Globus pallidus (tissue), 1 donor: ENCODE measurements at places on chromosomes 5 and 9.

- no peak for DNase-seq
Observed at GRCh38 chr9:121067640-121068039, 7.1 kb upstream of the CNTRL start.

DNA sequence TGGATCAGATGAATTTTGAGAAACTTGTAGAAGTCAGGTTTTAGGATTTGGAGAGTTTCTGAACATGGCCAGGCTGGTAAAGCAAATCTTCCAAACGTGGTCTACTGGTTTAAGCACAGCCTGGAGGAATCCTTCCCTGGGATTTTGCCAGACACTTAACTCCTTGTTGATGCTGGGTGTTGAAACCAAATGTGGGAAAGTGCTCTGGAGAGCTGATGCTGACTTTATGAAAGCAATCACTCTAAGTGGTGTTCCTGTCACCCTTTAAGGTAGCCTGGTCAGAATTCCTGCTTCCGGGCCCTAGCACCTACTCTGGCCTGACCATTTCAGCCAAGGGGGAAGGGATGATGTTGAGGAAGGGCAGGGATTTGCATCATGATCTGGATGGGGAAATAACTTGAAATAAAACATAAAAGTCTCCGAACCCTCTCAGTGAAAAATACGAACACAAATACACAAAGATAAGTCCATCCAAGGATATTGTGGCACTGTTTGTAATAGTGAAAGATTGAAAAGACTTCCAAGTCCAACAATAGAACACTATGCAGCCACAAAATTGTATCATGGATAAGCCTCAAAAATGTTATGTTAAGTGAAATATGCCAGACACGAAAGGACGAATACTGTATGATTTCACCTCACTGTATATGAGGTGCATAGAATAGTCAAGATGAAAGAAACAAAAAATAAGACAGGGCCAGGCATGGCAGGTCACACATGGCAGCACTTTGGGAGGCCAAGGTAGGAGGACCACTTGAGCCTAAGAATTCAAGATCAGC is 57.7 kb downstream of the PDE6A start:
- no peak for DNase-seq

DNA sequence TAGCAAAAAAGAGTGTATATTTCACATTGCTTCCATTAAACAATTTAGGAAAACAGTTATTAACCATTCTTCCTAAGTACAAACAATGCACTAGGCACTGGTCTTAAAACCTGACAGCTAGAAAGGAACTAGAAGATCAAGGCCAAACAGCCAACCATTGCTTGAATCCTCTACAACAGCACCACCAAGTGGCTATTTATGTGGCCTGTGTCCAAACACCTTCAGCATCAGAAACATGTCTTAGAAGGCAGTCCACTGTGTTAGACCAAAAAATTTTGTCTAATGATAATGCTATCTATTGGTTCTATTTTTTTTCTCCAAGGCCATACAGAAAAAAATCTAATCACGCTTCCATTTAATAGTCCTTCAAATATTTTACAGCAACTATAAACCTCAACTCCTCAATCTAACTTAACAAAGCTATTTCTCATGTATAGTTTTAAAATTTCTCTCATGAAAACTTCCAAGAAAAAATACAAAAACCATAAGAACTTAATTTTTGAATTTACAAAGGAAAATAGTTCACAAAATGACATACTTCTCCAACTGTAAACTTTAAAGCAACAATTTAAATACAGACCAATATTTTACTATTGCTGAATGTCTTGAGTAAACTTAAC is 36.1 kb downstream of the CAAP1 start:
- DNase-seq = peak; percentile 11

GRCh38 chr5:137022725-137023124 is 476.4 kb downstream of the SPOCK1 start:
- DNase-seq = no peak

DNA sequence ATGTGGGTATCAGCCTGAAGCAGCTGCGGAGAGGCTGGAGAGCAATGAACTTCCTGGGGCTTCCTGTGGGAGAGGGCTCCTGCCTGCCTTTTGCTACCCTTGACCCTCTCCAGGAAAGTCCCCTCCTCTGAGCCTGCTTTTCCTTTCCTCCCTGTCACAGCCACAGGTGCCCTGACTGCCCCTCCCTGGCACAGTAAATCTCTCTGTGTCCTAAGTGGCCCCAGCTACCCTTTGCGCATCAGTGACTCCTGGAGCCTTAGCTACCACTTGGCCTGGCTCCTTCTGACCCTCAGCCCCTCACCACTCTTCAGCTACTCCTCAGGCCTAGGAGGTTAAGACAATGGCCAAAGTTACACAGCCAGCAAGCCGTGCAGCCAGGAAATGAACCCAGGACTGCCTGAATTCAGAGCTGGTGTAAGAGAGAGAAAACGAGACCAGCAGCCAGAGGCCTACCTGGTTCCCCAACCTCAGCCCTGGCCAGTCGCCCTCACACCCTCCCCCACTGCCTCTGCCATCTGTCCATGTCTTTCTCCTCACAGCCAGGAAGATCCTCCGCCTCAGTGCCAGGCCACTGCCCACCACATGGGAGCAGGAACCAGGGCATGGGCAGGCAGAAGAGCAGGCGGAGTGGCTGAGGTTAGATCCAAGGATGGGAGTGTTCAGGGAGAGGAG is 18.6 kb downstream of the CNTFR start:
- no peak for DNase-seq

GRCh38 chr5:134051305-134051704 is 46.5 kb upstream of the VDAC1 start:
- DNase-seq = no peak

DNA sequence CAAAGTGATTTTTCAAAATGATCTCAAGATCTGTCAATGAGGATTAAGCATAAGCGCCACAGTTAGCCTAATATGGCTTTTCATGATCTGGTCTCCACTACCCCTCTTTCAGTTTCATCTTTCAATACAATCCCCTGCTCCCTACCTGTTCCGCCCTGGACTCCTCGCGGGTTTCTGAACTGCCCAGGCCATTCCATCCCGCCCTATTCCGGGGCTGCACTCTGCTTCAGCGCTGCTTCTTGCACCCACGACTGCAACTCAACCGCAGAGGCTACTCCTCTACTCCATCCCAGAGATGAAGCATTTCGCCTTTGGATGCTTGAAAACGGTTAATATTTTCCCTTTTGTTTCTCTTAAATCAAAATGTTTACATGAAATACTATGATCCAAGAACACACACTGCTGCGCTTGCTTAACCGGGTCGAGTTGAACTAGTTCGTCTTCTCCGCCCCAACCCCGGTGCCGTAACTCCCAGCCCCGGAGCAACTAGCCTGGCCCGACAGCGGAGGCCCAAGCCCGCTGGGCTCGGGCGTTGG is 716 bp upstream of the OTULIN start:
- no peak for DNase-seq
